ENCODE measurements at places on chromosomes 12 and 14.

DNA sequence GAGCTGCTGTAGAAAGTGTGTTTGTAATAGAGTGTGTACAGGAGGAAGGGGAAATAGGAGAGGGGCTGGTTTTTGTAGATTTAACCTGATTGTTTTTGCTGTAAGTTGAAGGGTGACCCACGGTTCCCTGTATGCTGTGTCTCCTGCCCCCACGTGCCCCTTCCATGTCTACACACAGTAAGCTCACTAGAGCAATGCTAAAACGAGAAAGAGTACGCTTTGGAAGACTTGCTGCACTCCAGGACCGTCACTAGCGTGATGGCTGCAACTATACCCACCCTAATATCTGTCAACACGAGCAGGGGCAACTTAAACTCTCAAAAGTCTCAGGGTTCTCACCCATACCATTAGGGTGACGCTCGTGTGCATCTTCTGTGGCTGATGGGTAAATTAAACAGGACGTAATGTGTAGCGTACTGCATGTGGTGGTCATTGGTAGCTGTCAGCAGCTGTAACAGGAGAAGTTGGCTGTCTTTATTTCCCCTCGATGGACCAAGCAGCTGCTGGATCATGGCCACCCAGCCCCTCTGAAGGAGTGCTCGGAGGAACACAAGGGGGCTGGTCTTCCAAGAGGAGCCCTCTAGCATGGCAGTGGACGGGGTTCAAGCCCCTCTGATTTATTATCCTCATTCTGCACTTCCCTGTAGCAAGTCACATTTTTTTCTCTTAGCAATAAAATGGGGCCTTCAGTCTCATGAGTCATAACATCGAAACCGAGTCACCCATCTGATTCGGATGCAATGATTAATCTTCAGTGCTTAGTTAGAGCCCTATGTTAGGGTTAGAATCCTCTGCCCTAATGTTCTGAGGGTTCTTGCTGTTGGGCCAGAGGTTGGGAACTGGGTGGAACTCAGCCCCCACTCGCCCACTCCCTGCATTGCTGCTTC, 14.0 kb downstream of the CCND2 start:
- peaks cover 25% of the 10 kb centered on the region for H3K4me1 ChIP-seq
- peaks cover 78% of the 10 kb centered on the region for H3K36me3 ChIP-seq
- H3K4me3 ChIP-seq: no peak overlapping the region
- no peak overlapping the region for H3K27ac ChIP-seq
- no peak for DNase-seq

DNA sequence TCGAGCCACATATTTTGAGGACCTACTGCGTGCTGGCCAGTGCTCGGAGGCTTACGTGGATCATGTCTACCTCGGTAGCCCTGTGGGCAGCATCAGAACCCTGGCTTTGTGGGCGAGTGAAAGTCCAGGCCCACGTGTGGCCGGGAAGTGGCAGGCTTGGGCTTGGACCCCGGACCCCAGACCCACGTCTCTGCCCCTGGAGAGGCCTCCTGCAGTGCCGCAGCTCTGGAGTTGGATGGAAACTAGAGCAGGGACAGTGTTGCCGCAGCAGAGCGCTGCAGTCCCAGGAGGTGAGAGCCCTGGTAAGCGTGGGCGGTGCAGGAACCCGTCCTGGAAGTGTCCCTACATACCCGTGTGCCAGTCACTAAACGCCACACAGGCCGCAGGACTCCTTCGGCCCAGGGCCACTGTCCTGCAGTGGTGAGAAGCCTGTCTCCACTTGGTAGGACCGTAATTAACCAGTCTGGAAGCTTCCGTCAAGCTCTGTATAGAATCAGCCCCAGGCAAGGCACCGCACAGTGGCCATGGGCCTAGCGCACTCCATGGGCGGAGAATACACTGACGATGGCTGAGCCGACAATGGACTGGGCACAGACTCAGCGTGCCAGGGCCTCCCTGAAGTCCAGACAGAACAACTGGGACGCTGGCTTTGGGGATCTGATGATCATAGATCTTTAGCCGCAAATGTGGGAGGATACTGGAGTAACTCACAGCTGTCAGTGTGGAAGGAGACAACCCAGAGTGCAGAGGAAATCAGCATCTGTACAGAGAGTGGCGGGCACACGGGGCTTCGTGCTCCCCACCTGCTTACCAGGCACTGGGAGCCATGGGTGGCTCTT, 219.5 kb downstream of the KIF26A start:
- no peak for DNase-seq
- no peaks in the 10 kb centered on the region for H3K4me1 ChIP-seq
- no peaks in the 10 kb centered on the region for H3K27me3 ChIP-seq
- H3K27ac ChIP-seq: no peak overlapping the region
- no peaks in the 10 kb centered on the region for H3K36me3 ChIP-seq

DNA sequence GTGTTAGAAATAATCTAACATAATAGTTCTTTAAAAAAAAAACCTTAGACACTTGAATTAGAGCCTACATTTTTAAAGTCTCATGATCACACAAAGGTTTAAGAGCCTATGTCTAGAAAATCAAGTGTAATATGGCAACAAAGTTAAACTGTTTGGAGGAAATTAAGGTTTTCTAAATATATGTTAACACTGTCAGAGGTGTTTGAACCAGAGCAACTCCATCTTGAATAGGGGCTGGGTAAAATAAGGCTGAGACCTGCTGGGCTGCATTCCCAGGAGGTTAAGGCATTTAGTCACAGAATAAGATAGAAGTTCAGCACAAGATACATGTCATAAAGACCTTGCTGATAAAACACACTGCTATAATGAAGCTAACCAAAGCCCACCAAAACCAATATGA, 12.4 kb downstream of the CPNE8 start:
- peak; percentile 31 for DNase-seq
- no peaks in the 10 kb centered on the region for H3K27me3 ChIP-seq
- no peaks in the 10 kb centered on the region for H3K36me3 ChIP-seq
- no peak overlapping the region for H3K4me3 ChIP-seq
- peaks cover 4% of the 10 kb centered on the region for H3K4me1 ChIP-seq
- no peak overlapping the region for H3K27ac ChIP-seq

DNA sequence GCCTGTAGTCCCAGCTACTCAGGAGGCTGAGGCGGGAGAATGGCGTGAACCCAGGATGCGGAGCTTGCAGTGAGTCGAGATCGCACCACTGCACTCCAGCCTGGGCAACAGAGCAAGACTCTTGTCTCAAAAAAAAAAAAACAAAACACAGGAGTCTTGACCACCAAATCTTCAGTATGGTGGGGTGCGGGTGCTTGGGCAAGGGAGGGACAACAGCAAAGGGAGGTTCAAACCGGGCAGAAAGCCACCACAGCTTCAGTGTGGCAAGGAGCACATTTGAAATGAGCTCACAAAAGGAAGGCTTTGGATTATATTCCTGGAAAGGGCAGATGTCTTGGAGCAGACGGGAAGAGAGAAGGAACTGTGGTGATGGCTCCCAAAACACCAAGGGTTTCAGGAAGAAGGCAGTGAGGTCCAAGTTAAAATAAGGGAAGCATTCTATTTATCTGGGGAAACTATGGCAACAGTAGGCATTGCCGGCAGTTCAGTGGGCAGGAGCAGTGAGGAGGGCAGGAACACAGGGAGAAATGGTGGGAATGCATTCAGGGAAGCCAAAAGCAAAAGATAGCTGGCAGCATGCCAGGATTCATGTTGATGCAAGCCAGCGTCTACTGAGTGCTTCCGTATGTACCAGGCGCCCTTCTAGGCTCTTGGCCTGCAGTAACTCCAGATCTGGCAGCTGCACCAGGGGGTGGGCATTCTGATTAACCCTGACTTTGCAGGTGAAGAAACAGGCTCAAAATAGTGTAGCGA, 51.0 kb upstream of the SRSF5 start:
- H3K4me3 ChIP-seq: no peak overlapping the region
- peaks cover 5% of the 10 kb centered on the region for H3K4me1 ChIP-seq
- no peaks in the 10 kb centered on the region for H3K27me3 ChIP-seq
- no peaks in the 10 kb centered on the region for H3K36me3 ChIP-seq
- no peak for DNase-seq

- H3K4me3 ChIP-seq: no peak overlapping the region
- H3K27ac ChIP-seq: no peak overlapping the region
- no peaks in the 10 kb centered on the region for H3K36me3 ChIP-seq
- H3K4me1 ChIP-seq: no peaks in the 10 kb centered on the region
- H3K27me3 ChIP-seq: no peaks in the 10 kb centered on the region
These were observed 200.1 kb upstream of the MGAT4C start for GRCh38 chr12:86456241-86456640.

DNA sequence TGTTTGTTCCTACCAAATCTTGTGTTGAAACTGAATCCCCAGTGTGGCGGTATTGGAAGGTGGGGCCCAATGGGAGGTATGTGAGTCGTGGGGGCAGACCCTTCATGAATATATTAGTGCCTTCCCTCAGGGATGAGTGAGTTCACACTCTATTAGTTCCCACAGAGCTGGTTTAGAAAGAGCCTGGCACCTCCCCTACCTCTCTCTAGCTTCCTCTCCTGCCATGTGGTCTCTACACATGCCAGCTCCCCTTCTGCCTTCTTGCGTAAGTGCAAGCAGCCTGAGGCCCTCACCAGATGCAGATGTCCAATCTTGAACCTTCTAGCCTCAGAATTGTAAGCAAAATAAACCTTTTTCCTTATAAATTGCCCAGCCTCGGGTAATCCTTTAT, 105.8 kb downstream of the SPTSSA start:
- H3K4me3 ChIP-seq: no peak overlapping the region
- no peaks in the 10 kb centered on the region for H3K36me3 ChIP-seq
- DNase-seq: no peak

DNA sequence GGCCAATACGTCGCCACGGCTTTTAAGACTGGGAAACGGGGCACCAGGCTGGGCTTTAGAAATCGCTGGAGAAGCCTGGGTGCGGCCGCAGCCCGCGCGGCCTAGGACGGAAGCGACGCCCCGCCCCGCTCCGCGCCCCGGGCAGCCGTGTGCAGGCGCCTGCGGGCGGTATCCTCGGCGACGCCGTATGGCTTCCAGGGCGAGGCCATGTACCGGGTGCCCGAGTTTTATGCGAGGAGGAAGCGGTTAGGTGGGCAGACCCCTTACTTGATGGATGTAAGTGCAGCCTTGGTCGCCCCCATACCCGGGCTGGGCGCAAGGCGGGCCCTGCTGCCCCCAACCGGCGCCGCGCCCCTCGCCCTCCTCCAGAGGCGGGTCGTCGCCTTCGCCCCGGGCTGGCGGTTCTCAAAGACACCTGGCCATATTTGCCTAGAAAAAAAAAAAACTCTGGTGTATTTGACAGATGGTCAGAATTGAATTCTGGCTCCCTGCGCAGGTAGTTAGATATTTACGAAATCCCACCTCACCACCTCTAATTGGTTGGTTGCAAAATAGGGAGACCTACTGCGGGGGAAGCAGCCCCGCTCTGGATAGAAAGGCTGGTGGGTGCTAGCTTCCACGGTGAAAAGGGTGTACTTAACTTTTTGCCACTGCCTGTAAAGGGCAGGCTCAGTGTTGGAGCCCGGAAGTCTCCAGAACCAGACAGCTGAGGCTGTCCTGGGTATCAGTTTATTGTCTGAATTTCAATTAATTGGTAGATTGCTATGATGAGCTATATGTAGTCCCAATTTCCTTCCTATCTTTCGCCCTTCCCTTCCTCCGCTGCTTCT, at the start of gene PPP1R36:
Gene PPP1R36, plus strand, starts transcription at position 171 of the 830 bp plus-strand sequence. Its CDS starts 37 bp downstream, at position 208.
- H3K27me3 ChIP-seq: no peaks in the 10 kb centered on the region
- H3K4me3 ChIP-seq: peak within 1 kb of the TSS; percentile 63
- peak; percentile 73 for DNase-seq
- peaks cover 4% of the 10 kb centered on the region for H3K4me1 ChIP-seq
- no peak within 1 kb of the TSS for H3K27ac ChIP-seq

DNA sequence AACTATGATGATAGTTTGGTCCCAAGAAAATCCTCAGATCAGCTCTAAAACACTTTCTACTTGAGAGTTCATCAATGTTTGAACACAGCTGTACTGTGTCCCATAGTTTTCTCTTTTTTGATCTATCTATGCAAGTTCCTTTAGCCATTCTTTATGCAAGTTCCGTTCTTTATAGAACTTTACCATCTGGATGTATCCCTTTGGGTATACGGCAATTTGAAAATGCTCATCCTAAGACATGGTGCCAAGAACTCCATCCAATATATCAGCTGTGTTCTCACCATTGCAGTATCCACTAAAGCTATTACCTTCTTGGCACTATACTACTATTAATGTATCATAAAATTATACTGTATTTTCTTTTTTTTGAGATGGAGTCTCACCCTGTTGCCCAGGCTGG, 276.9 kb downstream of the NOVA1 start:
- no peaks in the 10 kb centered on the region for H3K4me1 ChIP-seq
- H3K27me3 ChIP-seq: no peaks in the 10 kb centered on the region
- DNase-seq: no peak
- no peaks in the 10 kb centered on the region for H3K36me3 ChIP-seq

Data from trophoblast cell (in vitro differentiated cells and primary cell).